ENCODE measurements at places on chromosomes 5 and 9. TPM values are rescaled to one million over a fixed set of nuclear protein-coding genes. Genes with fewer than 3 reads are reported as not detected.

The TTC16 gene
- total RNA-seq = not detected

- DNase-seq = no peak
These were observed 92.0 kb downstream of the DCP2 start for GRCh38 chr5:113068559-113068958.

GRCh38 chr9:75500479-75500878, 390.0 kb upstream of the PCSK5 start:
- no peak for DNase-seq

DNA sequence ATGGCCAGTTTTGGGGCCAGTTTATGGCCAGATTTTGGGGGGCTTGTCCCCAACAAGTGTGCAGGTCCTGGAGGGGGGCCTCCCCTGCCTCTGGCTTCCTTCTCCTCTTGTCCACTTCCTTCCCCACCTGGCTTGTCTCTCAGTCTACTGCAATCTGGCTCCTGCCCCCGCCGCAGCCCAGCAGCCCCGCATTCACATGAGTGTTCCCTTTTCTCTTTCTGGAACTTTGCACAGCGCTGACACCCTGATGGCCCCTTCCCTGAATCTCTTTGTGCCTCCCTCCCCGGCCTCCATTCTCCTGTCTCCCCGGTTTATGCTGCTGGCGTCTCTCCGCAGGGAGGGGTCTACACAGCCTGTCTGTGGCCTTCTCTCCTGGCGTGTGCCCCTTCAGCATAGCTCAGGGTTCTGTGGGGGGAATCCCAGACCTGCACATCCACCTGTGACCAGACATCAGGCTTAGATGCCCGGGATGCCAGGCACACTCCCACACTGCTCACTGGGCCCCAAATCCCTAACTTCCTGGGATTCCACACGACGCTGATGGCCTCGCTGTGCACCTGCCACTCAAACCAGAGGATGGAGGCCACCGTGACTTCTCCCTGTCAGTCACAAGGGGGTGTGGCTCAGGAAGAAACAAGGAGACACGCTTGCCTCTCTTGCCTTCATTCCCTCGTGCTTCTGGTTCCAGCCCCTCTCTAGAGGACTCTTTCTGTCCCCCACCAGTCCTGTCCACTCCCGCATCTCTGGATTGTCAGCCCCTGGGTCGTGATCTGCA, 17.5 kb downstream of the TRIP13 start:
- no peak for DNase-seq
